ENCODE measurements at places on chromosomes 6 and 20.

DNA sequence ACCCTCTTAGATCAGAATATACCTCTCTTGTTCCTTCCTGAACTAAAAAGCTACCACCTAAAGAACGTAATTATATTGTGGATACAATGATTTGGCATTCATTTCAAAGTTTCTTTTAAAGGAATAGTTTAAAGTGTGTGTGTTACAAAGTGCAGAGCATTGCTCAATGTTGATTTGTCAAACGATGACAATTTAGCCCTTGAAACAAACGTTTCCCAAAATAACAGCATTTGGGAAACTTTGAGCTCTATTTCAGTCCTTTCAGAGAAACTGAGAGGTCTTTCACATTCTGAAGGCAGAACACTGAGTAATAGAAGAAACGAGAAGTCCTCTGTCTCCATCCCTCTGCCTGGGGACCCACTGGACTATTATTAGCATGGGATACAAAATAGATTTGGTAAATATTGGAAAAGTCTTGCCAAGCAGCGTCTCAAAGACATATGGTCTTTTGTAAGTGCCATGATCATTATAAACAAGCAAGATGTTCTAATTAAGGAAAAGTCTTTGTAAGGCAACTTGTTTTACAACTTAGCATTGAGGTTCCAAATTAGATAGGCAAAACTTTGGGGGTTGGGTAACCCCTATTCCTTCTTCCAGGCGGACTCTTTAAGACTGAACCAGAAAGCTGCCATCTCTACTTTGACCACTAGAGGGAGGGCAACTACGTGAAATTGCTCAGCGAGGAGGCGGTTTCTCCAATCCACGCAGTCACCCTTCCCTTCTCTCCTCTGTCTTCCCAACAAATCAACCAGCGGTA is 208.8 kb downstream of the RNF144B start:
- DNase-seq: peak; percentile 13

GRCh38 chr6:36126553-36127458 is 3.5 kb upstream of the MAPK13 start:
- DNase-seq: no peak

GRCh38 chr6:34544776-34545471 is 11.2 kb downstream of the SPDEF start:
- DNase-seq: no peak

DNA sequence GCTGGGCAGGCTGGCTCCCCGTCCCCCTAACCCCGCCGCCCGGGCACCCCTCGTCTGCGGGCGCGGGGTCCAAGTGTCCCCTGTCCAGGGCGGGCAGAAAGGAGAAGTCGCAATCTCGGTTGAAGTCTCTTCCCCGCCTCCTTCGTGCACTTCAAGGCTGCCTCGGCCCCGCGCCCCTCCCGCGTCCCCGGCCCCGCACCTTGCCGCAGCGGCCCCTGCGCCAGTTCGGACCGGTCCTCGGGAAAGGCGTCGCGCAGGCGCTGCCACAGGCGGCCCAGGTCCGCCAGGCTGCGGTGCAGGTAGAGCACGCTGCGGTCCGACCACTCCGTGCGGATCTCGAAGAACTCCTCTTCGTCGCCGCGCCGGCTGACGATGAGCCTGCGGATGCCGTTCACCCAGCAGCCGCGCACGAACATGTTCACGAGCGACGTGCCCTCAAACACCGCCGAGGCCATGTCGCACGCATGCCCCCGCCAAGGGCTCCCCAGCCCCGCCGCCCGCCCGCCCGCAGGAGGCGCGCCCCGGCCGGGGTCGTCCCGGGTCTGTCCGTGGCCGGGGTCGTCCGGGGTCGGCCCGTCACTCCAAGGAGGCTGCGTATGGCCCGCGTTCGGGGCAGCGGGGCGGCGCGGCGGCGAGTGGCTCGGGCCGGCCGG is at the start of gene PXDC1:
Gene PXDC1 (minus strand): TSS at position 637 of the 653 bp plus-strand sequence. CDS start 182 bp downstream, at position 455.
- peak; percentile 67 for DNase-seq

GRCh38 chr6:8982668-8983067 is 547.3 kb upstream of the SLC35B3 start:
- no peak for DNase-seq

- DNase-seq: no peak
Measured at GRCh38 chr20:62358171-62359042, 8.7 kb downstream of the LAMA5 start.

All from C1 segment of cervical spinal cord (tissue), 14 donors.